ENCODE measurements at places on chromosomes 7 and 10. TPM values are rescaled to one million over a fixed set of nuclear protein-coding genes. Genes with fewer than 3 reads are reported as not detected.

MINDY4 gene
- total RNA-seq, result 2.3 TPM

EPO gene
- total RNA-seq, result 6.4 TPM

- DNase-seq, result no peak
Observed at GRCh38 chr10:91215384-91215783, 5.1 kb upstream of the PCGF5 start.

- no peak for DNase-seq
Observed at GRCh38 chr10:110013630-110014293, 6.0 kb downstream of the ADD3 start.

DNA sequence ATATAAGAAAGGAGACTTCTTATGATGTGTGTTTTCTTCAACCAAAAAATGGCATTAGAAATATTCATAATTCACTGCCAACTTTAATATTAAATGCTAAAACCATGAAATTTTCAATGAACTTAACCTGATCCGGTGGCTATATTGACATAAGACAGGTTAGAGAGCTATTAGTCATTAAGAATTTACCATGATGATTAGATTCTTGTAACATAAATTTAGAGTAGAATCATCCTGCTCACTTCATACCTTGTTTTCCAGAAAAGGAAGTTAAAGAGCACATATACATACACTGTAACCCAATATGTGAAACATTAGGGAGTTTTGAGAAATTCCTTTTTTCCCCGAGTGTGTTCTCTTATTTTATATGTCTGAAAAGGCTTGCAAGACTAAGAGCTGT lies 430.3 kb upstream of the SEMA3A start:
- DNase-seq, result no peak

GRCh38 chr10:35425595-35425994 lies 89.3 kb downstream of the CCNY start:
- DNase-seq, result no peak

DNA sequence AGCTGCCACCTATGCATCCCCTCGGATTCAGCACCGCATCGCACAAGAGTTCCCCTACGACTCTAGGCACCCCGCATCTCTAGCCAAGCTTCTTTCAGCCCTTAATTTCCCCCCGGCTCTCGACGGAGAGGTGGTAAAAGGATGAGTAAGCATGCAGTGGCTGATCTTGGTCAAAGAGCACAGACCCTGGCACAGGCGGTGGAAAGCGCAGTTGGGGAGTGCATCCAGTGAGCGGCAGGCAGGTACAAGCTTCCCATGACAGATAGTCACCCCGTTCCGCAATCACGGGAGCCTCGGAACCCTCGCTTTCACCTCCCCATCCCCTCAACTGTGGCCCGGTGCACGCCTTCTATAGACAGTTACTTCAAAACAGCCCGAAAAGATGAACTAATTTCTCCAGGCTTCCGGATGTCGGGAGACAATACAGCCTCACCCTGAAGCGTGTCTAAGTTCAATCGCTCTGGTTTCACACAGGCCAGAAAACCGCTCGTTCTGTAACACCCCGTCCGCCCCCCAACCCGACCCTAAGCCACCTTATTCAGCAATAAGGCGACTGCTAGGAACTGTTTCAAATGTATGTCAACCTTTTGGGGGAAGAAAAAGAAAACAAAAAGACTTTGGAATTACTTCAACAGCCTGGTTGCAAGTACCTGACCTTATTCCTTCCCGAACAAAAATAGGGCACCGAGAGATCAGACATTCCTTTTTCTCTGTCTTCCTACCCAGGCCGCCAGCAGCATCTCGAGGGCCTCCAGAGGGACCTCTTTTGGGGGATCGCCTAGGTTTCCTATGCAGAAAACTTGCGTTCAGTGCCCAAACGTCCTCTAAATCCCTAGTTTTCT lies 1.4 kb downstream of the RHEB start:
- peak; percentile 87 for DNase-seq

DNA sequence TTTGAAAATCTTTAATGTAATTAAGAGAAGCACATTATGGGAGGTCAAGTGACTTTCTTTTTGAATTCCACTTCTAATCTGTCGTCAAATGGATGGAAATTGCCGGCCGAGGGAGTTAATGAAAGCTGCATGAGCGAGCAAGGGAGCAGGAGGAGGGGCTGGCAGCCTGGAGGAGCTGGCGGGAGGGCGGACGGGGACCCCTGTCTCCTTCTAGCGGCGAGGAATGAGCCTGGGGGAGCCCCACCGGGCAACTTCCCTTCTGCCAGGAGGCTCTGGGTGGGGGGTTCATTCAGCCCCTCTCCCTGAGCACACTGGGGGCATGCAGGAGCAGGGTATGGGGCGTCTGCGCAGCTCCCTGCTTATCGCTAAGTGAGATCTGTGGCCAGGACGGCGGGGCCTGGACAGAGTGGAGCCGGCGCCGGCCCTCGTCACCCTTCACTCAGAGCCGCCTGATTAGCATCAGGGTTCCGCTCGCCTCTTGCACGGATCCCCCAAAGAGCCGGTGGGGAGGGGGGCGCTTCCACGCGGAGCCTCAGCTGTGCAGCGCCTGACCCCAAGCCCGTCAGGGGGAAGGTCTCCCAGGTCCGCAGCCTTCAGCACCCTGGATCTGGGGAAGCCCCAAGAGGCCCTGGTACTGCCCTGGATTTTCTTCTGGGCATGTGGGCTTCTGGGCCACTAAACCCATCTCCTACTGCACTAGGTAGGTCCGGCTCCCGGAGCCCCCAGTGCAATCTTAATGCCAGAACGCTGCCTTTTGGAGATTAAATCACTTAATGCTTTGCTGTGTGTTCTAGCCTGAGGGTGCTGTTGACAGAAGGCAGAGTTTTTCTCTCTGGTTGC lies 680.8 kb downstream of the LRMDA start:
- no peak for DNase-seq
